ENCODE measurements at places on chromosomes 1 and 21. TPM values are rescaled to one million over a fixed set of nuclear protein-coding genes. Genes with fewer than 3 reads are reported as not detected.

Gene CHRM3
- total RNA-seq, result 0.62 TPM

DNA sequence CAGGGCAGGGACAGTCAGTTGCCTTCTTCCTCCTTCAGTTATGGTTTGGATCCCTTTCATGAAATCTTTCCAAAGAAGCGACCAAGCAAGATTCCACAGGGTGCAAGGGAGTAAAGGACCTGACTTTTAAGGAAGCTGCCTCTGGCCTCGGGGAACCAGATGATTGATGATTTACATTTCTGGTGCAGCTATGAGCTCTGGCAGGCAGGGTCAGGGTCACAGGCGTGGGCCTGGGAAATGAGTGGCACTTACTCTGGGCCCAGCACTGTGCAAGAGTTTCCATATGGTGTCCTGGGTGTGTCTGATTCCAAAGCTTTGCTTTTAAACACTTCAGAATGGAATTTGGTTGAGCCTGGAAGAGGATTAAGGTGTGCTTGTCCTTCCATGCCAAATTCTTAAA is 7.2 kb upstream of the CRABP2 start:
- no peak for DNase-seq

DNA sequence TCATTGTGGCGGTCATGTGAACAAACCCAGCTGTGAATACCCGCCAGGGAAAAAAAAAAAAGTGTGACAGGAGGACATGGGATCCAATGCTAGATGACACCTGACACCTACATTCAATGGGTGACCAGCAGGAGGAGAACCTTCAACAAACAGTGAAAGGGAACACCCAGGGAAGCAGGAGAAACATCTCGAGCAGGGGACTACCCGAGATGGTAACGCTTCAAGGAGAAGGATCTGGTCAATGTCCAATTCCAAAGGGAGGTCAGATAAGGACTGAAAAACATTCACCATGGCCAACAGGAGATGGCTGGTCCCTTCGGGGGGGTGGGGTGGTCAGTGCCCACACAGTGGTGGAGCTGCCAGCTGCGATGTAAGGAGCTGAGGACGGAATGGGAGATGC is 46.3 kb downstream of the PTPN14 start:
- no peak for DNase-seq

- DNase-seq, result no peak
Observed at GRCh38 chr1:168843401-168843800, 114.4 kb upstream of the DPT start.

Data from NCI-H460 (cell line).